ENCODE measurements at places on chromosomes 7 and 10. TPM values are rescaled to one million over a fixed set of nuclear protein-coding genes. Genes with fewer than 3 reads are reported as not detected.

DNA sequence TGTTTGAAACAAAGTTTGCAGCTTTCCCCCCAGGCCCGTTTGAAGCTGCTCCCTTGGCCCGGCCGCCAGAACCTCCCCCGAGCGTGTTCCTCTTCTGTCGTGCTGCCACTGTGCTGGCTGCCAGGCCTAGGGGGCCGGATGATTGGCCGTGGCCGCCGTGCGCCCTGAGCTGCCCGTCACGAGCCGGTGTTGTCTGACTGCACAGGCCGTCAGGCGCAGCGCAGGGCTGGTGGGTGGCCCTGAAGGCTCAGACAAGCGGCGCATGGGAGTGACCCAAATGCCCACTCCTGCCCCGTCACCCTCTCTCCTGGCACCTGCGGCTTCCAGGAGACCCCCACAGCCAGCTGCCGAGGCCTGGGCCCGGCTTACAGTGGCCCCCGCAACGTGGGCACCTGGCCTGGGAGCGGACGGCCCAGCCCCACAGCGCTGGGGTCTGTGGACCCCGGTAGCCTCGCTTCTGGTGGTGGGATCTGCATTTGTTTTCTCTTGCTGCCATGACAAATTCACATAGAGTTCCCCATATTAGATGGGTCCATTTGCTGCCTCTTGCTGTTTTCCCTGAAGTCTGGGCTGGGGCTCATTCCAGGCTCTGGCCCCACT lies 13.1 kb downstream of the JAKMIP3 start:
- no peak for DNase-seq

DNA sequence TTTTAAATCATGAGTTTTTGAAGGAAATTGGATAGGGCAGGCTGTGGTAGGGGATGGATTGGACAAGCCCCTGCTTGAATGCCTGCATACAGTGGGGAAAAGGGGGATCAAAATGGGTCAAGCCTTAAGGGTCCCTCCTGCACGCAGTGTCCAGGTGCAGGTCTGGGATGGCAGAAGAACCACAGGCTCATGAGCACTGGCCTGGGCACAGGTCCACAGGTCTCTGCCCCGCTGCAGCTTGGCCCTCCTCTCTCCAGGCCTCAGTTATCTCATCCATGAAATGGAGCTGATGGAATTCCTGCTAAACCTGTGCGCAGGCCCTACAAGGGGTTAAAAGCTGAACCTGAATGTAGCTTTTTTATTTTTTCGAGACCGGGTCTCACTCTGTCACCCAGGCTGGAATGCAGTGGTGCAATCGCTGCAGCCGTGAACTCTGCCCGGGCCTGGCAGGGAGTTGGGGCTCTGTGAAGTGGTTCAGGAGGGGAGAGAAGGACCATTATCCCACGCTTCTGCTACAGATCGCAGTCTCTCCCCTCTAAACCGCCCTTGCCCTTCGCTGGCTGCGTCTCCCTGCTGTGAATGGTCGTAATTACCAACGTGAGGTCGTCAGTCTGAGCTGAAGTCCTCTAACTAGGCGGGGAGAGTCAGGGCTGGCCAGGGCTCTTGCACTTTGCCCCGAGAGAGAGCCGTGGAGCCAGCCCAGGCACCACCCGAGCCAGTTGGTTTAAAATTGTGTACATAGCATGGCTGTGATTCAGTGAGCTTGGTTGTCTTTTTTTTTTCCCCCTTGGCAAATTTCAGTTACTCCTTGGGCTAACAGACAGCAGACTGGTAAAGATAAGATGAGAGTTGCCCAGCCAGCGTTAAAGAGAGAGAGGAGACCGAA lies 77.5 kb upstream of the GTF2I start:
- no peak for DNase-seq

SYNPO2L gene
- 237 TPM for total RNA-seq

CALCR gene
- total RNA-seq, result not detected

DNA sequence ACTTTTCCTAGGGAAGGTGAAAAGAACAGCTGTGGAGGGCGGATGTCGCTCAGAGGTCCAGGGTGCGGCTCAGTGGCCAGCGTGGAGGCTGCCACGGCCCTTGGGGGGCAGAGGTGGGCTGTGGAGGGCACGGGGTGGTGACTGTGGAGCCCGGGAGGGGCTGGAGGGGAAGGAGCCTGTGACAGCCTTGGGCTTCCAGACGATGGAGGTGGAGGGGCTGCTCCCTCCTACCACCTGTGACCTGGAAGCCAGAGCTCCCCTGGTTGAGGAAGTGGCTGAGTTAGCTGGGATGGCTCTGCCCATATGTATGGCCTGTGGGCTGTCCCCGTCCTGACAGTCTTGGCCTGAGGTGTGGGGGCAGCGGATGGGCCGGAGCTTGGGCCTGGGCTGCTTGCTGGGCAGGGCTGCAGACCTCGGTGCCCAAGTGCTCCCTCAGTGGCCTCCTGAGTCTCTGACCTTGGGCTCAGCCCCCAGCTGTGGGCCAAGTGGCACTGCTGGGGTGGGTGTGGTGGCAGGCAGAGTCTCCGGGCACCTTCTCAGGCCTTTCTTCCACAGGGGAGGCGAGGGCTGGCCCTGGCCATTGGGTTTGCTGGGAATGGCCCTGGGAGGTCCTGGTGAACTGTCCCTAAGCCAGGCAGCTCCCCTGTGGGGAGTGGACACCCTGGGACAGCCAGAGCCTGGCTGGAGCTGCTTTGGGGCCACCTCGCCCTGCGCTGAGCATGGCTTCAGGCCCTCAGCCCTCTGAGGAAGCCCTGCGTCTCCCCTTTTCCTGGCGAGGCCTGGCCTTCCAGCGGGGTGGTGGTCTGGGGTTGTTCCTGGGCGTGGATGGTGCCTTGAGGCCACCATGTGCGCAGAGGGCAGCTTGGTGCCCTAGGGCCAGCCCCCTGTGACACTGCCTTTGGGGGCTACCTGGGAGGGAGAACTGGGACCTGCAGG lies 3.9 kb downstream of the BRI3 start:
- no peak for DNase-seq

- no peak for DNase-seq
Measured at GRCh38 chr10:128629111-128630096, 503.2 kb upstream of the MKI67 start.

DNA sequence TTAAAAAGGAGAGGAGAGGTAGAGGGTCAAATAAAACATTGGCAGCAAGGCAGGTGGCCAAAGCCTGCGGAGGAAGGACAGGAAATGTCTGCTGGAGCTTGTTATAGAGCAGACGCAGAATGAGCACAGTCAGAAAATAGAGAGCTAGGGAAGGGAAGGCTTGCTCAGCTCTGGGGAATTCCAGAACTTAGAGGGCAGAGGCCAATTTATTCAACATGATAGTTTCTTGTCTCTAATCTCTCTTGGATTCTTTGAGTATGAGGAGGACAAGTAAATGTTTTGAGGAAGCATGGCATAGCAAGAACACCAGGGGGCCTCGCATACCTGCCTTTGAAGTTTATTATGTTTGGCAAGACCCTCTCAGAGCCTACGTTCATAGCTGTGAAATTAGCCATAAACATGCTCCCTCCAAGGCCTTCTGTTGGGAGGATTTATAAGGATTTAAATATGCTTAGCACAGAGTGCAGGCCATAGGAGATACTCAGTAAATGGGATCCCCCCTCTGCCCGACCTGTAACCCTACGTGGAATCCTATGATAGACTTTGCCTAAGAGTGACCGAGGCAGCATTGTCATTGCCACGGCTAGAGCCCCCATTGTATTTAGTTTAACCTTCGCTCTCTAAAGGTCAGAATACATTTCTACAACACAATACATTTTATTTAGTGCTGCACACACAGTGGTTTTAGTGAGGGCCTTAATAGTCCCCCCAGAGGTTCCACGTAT lies 293.9 kb downstream of the CCDC3 start:
- DNase-seq, result no peak

DNA sequence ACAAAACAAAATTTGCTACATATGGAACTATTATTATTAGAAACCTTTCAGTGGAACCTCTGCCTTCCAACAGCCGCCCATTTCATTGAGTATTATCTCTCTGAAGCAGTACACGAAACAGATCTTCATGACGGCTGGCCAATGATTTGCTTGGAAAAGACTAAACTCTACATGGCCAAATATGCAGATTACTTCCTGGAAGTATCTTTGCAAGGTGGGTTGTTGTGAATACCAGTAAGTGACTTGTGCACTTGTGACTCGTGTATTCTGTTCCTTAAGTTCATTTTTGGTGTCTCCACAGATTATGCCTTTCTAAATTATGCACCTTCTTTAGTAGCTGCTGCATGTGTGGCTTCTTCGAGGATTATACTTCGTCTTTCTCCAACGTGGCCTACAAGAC lies 13.4 kb downstream of the CCNJ start:
- DNase-seq, result no peak

- DNase-seq, result no peak
Measured at GRCh38 chr7:4386190-4386589, 295.9 kb upstream of the FOXK1 start.

- DNase-seq, result peak; percentile 69
Measured at GRCh38 chr7:88344956-88345832, 38.5 kb upstream of the STEAP4 start.

GRCh38 chr10:89224739-89225443 lies 17.8 kb upstream of the CH25H start:
- peak; percentile 59 for DNase-seq

PDZD7 gene
- 0.17 TPM for total RNA-seq

GRCh38 chr7:27399791-27400567 lies 157.4 kb downstream of the EVX1 start:
- no peak for DNase-seq

DNA sequence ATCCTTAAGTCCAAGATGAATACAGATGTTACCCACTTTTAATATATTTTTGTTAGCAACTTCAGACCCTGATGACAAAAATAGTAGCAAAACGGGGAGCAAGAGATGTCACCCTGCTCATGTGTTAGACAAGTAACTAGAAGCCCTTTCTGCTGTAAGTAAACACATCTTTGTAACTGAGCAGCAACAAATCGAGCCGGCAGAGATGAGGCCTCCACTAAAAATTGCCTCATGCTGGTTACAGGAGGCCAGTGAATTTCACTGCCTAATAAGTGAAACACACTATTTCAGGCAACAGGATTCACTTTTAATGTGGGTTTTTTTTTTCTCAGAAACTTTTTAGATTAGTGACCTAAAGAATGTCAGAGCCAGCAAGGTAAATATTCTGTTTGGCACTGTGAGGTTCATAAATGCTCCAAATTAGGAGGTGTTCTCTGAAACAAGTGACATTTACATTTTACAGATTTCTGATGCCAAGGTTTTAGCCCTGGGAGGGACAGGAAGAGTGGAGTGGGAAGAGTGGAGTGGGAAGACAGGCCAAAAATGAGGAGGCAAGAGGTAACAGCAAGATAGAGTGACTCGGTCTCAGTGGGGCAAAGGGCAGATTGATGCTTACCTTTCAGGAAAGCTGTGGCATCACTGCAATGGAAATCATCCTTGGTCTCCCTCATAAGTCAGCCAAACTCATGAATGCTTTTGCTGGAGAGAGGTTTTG lies 53.6 kb upstream of the LRRC17 start:
- DNase-seq, result no peak

CROT gene
- total RNA-seq, result 8.8 TPM

DNA sequence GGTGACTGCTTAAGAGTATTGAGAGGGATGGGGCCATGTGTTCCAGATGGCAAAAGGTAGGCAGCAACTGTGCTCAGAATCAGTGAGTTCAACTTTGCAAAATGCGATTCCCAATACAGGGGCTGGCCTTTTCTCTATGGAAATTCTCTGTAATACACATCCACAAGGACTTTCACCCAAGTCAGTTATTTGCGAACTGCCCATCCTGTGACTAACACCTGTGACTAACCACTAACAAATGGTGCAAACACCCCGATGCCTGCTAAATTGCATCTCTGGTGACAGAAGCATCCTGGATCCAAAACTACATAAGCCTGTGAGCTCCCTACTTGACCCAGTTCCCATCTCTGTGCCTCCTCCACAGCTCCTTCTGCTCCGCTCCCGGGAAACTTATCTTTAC lies 9.0 kb upstream of the CUZD1 start:
- no peak for DNase-seq

CTAGE4 gene
- total RNA-seq, result 0.62 TPM
